ENCODE measurements at places on chromosomes 16 and 17.

- peaks cover 1% of the 10 kb centered on the region for H3K27me3 ChIP-seq
- H3K4me1 ChIP-seq, result peaks cover 27% of the 10 kb centered on the region
- DNase-seq, result no peak
- no peak overlapping the region for H3K4me3 ChIP-seq
- H3K27ac ChIP-seq, result no peak overlapping the region
- peaks cover 6% of the 10 kb centered on the region for H3K36me3 ChIP-seq
These were observed 211.7 kb upstream of the CHMP6 start for GRCh38 chr17:80779961-80780380.

DNA sequence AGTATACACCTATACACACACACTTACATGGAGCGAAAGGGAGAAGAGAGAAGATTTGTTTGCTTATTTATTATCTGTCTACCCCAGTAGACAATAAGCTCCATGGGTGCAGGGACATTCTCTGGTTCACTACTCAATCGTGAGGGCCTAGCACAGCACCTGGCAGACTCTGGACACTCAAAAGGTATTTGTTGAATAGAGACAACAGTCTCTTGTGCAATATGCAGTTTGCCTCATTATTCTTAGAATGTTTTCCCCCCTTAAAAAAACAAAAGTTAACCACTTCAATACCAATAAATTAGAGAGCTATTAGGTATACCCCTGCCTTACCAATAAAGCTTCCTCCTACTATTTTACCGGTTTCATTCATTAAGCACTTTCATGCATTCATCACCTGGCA lies 2.0 kb downstream of the AKAP10 start:
- H3K36me3 ChIP-seq, result peaks cover 11% of the 10 kb centered on the region
- no peak overlapping the region for H3K27ac ChIP-seq
- no peak for DNase-seq
- H3K4me1 ChIP-seq, result peaks cover 12% of the 10 kb centered on the region

DNA sequence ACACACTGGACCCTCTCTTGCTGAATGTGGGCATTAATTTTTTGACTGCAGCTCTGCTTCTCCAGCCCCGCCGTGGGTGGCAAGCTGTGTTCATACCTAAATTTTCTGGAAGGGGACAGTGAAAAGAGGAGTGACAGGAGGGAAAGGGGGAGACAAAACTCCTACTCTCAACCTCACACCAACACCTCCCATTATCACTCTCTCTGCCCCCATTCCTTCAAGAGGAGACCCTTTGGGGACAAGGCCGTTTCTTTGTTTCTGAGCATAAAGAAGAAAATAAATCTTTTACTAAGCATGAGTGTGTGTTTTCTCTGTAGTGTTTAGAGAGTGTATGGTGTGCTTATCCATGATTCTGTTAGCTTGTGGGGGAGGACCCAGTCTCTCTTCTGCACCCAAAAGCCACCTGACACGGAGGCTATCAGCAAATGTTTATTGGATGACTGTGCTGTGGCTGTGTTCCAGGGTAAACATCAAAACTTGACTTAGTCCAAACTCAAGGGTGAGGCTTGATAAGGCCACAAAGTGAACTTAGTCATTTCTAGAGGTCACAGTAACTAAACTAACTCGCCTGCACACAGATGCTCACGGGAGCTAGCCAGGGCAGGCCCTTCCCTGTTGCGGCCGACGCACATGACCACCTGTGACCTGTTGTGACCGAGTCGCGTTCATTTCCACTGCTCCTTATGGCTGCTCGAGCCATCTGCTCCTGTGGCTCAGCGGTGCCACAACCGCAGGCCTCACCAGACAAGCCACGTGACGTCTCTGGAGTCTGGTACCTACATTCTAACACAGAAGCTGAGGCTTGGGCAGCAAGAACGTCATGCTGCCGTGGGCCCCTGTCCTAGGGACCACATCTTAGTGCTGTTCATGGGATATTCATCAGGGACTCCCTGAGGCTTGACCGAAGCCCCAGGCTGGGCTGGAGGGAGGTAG lies 9.8 kb upstream of the MED11 start:
- no peak overlapping the region for H3K27ac ChIP-seq
- H3K4me1 ChIP-seq, result peaks cover 10% of the 10 kb centered on the region
- peak overlapping the region; percentile 8 for H3K4me3 ChIP-seq
- peaks cover 18% of the 10 kb centered on the region for H3K36me3 ChIP-seq
- no peak for DNase-seq

DNA sequence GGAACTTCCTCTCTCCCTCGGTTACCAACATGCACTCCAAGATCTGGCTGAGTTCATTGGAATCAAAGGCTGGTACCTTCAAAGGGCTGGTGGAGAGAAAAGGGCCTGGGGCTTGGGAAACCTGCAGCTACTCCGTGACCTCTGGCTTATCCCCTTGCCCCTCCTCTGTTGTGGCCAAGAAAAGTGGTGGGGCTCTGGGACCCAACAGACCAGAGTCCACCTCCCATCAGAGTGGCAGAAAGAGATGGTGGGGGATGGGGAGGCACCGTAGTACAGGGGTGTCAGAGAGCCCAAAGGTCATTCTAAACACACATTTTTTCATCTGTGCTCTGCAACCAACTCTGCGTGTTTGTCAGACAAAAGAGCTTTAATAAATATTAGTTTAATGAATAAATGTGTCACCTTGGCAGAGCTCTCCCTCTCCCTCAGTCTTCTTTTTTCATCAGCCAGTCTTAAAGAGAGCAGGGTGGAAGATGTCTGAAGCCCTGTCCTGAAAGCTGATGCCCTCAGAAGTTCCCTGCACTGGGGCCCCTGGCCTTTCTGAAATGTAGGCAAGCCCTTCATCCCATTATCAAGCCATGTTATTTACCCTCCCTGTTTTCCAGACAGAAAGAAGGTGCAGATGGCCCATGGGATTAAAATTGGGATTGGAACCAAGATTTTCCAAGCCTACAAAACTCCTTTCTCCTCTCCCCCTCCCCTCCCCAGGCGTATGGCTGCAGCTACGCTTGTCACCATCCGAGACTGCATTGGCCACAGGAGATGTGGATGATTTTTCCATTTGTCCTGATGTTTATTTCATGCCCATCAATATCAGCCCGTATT lies 227.3 kb downstream of the CCDC182 start:
- H3K27me3 ChIP-seq, result peaks cover 2% of the 10 kb centered on the region
- no peak for DNase-seq
- no peaks in the 10 kb centered on the region for H3K36me3 ChIP-seq
- H3K4me3 ChIP-seq, result no peak overlapping the region
- peak overlapping the region; percentile 26 for H3K27ac ChIP-seq

- H3K4me3 ChIP-seq, result no peak overlapping the region
- no peak for DNase-seq
- H3K36me3 ChIP-seq, result no peaks in the 10 kb centered on the region
- no peaks in the 10 kb centered on the region for H3K4me1 ChIP-seq
These were observed 21.2 kb upstream of the ENGASE start for GRCh38 chr17:79053251-79053925.

DNA sequence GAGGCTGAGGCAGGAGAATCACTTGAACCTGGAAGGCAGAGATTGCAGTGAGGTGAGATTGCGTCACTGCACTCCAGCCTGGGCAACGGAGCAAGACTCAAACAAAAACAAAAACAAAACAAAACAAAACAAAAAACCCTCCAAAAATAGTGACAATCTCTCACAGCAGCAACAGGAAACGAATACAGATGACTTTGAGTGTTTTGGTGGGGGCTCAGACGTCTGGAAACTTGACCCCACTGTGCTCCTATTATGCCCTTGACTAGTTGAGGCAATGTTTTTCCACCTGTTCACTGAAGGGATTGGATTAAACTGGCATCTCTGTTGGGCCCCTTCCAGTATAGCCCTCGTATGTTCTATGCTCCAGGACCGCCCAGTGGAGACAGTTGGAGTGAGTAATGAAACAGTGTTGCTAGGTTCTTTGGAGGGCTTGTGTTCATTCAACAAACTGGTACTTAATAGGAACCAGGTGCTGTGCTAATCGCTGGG lies 167.0 kb downstream of the UTP18 start:
- no peaks in the 10 kb centered on the region for H3K36me3 ChIP-seq
- peaks cover 13% of the 10 kb centered on the region for H3K4me1 ChIP-seq
- no peak for DNase-seq
- peak overlapping the region; percentile 5 for H3K4me3 ChIP-seq

GRCh38 chr16:86337581-86338402 lies 172.5 kb upstream of the FOXF1 start:
- H3K4me1 ChIP-seq, result peaks cover 4% of the 10 kb centered on the region
- H3K27me3 ChIP-seq, result peaks cover 8% of the 10 kb centered on the region
- no peak for DNase-seq

GRCh38 chr17:75261336-75262111 lies at the start of the genes GGA3 and MRPS7:
Gene GGA3, minus strand, starts transcription at chr17:75261606. Its CDS starts 19 bp downstream, at chr17:75261587.
Gene MRPS7, plus strand, starts transcription at chr17:75261879. Its CDS starts 22 bp downstream, at chr17:75261901.
- DNase-seq, result peak; percentile 96
- H3K4me3 ChIP-seq, result peak within 1 kb of the TSS; percentile 98
- H3K36me3 ChIP-seq, result peaks cover 6% of the 10 kb centered on the region
- peaks cover 15% of the 10 kb centered on the region for H3K27me3 ChIP-seq

DNA sequence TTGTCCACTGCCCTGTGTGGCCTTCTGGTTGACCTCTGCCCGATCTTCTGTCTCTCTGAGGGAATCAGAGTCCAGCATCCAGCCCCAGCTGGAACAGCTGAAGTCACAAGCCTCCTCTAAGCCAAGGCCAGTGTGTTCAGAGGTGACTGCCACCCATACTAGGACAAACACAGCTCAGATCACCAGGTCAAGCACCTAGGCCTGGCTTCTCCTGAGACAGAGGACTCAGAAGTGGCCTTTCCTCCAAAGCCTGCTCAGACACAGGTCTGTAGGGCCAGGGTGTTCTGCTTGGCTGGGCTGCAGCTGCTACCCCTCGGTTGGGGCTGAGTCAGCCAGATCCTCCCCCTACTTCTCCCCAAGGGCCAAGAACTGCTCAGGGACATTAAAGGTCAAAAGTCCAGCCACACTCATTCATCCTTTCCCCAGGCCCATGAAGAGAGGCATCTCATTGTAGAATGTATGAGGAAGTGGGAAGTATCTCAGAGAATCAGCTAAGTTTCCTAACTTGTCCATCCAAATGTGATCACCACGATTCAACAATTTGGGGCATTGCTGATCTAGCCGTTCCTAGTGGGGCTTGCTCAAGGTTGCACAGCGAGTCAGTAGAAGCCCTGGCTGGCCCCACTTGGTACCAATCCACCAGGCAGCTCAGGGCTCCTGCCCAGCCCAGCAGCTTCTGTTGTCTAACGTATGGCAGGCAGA lies 7.6 kb downstream of the SLC46A1 start:
- H3K36me3 ChIP-seq, result peaks cover 12% of the 10 kb centered on the region
- peaks cover 14% of the 10 kb centered on the region for H3K27me3 ChIP-seq
- H3K27ac ChIP-seq, result peak overlapping the region; percentile 18
- no peak for DNase-seq
- peak overlapping the region; percentile 31 for H3K4me3 ChIP-seq

GRCh38 chr17:68161644-68162428 lies 86.0 kb upstream of the AMZ2 start:
- no peaks in the 10 kb centered on the region for H3K27me3 ChIP-seq
- no peak overlapping the region for H3K27ac ChIP-seq
- no peaks in the 10 kb centered on the region for H3K36me3 ChIP-seq
- H3K4me3 ChIP-seq, result no peak overlapping the region

- no peaks in the 10 kb centered on the region for H3K36me3 ChIP-seq
- no peak for DNase-seq
- peaks cover 8% of the 10 kb centered on the region for H3K27me3 ChIP-seq
- H3K4me3 ChIP-seq, result no peak overlapping the region
- H3K4me1 ChIP-seq, result peaks cover 18% of the 10 kb centered on the region
These were observed 6.0 kb downstream of the CETP start for GRCh38 chr16:56967733-56968132.

DNA sequence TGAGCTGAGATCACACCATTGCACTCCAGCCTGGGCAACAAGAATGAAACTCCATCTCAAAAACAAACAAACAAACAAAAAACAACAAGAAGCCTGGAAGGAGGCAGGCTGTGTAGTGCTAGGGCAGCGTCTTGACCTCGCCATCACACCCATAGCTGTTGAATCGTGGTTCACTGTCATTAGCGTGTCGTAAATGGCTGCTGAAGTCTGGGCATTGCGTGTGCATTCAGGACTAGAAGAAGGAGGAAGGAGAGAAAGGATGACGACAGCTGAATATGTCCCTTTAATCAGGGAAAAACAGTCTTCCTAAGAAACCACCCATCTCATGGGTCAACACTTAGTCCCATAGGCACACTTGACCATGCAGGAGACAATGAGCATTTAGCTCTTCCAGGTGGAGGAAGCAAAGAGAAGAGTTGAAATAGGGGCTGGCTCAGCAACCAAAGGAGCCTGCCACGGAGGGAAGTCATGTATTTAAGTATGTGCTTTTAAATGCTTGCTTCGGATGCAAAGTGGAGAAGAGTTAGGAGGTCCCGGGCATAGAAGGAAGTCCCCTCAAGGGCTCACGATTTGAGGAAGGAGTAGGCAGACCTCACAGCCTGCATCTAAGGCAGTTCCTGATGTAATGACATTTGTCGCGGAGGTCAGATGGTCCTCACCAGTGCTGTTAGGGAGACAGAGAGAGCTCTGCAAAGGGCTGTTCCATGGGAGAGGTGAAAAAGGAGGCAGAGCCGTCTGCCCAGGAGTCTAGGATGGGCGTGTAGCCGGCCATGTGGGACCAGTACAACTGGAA lies 8.8 kb downstream of the PRSS22 start:
- no peaks in the 10 kb centered on the region for H3K4me1 ChIP-seq
- no peak overlapping the region for H3K4me3 ChIP-seq
- H3K27me3 ChIP-seq, result peaks cover 2% of the 10 kb centered on the region

- H3K27ac ChIP-seq, result no peak overlapping the region
- H3K27me3 ChIP-seq, result peaks cover 5% of the 10 kb centered on the region
- H3K36me3 ChIP-seq, result peaks cover 6% of the 10 kb centered on the region
- DNase-seq, result no peak
These were observed 356.3 kb upstream of the C16orf82 start for GRCh38 chr16:26710450-26710849.

- H3K27me3 ChIP-seq, result peaks cover 3% of the 10 kb centered on the region
- H3K4me3 ChIP-seq, result peak overlapping the region; percentile 21
- peaks cover 25% of the 10 kb centered on the region for H3K36me3 ChIP-seq
- DNase-seq, result no peak
- H3K4me1 ChIP-seq, result peaks cover 33% of the 10 kb centered on the region
These were observed 5.2 kb downstream of the ITPRIPL2 start for GRCh38 chr16:19118938-19119431.

- H3K27ac ChIP-seq, result no peak overlapping the region
- no peak for DNase-seq
- peaks cover 6% of the 10 kb centered on the region for H3K36me3 ChIP-seq
- H3K4me3 ChIP-seq, result no peak overlapping the region
These were observed 255.2 kb downstream of the SLC39A11 start for GRCh38 chr17:72837335-72837734.

DNA sequence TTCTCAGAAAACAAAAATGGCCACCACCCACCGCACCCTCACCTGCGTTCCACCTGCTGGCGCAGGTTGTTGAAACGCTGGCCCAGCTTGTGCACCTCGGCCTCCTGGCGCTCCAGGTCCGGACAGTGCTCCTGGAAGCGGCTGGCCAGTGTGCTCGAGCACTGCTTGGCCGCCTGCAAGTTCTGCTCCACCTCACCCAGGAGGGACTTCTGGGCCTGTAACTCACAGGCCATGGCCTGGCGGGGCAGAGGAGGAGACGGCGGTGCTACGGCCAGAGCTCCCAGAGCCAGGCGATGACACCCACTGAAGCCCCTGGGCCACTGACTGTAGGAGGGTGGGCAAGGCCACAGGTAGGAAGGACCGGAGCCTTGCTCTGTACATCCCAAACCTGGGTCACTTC lies 43.4 kb downstream of the UBN1 start:
- no peak for DNase-seq
- peaks cover 5% of the 10 kb centered on the region for H3K27me3 ChIP-seq
- peaks cover 17% of the 10 kb centered on the region for H3K36me3 ChIP-seq
- H3K4me3 ChIP-seq, result no peak overlapping the region
- no peak overlapping the region for H3K27ac ChIP-seq

GRCh38 chr17:50539762-50540559 lies 7.0 kb upstream of the SPATA20 start:
- H3K4me1 ChIP-seq, result peaks cover 7% of the 10 kb centered on the region
- H3K27me3 ChIP-seq, result peaks cover 8% of the 10 kb centered on the region
- no peak overlapping the region for H3K4me3 ChIP-seq
- H3K36me3 ChIP-seq, result no peaks in the 10 kb centered on the region
- no peak for DNase-seq
- H3K27ac ChIP-seq, result no peak overlapping the region

Measured in endothelial cell (in vitro differentiated cells).